ENCODE measurements at places on chromosomes 5 and 9.

DNA sequence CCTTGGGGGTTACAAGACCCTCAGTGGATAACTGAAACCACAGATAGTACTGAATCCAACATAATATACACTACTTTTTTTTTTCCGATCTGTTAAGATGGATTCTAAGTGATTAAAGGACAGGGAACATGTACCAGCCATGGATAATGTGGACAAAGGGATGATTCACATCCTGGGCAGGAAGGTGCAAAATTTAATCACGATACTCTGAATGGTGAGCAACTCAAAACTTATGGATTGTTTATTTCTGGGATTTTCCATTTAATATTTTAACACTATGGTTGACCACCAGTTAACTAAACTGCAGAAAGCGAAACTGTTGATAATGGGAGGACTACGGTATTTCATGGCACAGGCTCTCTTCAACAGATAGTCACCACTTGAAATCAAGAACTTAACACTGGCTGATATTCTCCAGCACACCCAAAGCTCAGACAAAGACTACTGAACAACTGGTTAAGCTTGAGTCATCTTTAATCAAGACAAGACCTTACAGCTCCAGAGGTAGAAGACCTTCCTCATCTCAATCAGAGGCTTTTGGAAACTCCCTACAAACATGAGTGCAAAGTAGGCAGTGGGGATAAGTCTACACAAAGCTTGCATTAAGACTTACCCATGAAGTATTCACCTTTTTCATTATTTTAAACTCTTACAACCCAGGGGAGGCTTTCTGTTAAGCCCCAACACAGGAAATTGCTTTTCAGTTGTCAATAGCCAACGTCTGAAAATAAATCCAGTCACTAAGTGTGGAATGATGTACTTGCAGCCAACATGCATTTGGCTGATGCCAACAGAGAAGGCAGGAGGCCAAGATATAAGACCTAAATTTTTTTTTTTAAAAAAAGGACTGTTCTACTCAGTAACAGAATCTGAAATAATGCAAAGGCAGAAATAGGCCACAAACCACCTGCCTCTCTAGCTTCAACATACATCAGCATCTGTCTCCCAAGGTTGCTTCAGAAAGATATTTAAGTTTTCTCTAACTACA lies 78.7 kb downstream of the ELAVL2 start:
- no peak for DNase-seq

DNA sequence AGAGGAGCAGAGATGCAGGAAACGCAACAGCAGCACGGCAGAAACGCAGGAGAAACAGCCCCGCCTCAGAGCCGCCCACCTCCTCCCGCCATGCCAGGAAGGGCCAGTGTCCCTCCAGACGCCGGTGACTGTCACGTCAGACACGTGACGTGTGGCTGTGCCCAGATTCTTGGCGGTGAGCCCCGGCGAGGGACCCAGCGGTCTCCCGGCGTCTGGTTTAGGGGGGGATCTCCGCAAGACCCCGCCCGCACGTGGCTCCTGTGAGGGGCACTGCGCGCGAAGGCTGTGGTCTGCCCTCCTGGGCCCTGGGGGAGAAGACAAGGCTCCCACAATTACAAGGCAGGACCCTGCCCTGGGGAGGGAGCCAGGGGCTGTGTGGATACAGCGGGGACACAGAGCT lies 2.4 kb upstream of the LCN8 start:
- no peak for DNase-seq

GRCh38 chr5:148806520-148806931 lies 19.9 kb upstream of the ADRB2 start:
- DNase-seq, result no peak

DNA sequence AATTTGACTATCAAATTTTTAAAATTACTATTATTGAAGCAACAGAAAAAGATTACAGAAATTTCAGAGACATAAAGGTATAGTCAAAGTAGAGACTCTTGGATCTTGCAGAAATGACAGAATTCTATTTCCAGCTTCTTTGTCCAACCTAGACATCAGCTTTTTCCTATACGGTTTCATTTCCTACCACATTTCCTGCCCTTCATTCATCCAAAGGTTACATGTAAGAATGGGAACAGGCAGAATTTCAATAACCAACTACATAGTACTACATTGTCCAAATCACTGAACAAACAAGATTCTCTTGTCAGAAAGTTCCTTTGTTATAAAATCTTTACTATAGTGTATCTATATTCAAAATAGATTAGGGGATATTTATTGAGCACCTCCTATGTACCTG lies 124.9 kb downstream of the FANCC start:
- no peak for DNase-seq

DNA sequence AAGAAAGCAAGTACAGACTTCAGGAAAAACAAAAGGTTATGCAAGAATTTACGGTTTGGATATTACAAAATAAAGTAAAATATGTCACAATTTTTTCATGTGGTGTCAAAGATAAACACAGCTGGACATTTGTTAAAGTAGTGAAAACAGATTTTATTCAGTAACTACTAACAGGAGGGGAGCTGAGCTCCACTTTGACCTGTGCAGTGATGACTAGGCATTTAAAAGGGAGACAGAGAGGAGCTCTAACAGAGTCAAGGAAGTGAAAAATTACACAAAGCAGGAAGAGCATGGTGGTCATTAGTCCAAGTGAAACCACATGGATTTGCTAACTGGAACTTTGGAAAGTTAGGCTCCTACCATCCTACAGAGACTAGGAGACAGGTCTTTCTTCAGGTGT lies 263.6 kb upstream of the PCSK5 start:
- DNase-seq, result no peak

DNA sequence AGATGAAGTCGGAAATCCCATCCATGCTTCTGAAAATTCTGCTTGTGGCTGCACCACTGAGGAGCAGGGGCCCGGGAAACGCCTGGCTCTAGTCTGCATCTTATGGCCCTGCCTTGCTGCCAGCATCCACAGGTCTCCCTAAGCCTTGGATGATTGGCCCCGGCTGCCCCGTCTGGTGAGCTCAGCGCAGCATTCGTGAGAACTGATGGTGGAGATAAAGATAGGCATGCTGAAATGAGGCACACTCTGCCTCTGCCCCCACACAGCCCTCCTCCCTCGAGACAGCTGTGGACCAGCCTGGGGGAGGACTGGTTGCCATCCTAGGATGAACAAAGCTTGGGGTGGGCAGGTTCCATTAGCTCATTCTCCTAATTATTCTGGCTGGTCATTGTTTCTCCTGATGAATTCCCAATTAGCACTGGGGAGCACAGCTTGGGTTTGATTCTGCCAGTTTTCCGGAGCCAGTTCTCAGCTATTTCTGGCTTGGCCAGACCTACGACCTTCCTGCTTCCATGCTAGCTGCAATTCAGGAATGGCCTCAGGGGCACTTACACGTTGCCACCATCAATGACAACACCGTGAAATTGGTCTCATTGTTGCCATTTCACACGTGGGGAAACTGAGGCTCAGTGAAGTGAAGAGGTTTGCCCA lies 62.8 kb upstream of the CPEB4 start:
- no peak for DNase-seq

DNA sequence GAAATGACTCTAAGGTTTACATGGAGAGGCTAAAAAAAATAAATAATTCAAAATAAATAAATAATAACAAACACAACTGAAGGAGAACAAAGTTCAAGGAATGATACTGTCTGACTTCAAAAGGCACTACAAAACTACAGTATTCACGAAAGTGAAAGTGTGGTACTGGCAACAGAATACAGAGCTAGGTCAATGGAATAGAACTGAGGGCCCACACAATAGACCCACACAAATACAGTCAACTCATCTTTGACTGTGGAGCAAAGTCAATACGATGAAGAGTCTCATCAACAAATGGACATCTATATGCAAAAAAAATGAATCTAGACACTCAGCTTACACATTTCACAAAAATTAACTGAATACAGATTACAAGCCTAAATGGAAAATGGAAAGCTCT lies 75.3 kb downstream of the FBXW11 start:
- DNase-seq, result no peak

DNA sequence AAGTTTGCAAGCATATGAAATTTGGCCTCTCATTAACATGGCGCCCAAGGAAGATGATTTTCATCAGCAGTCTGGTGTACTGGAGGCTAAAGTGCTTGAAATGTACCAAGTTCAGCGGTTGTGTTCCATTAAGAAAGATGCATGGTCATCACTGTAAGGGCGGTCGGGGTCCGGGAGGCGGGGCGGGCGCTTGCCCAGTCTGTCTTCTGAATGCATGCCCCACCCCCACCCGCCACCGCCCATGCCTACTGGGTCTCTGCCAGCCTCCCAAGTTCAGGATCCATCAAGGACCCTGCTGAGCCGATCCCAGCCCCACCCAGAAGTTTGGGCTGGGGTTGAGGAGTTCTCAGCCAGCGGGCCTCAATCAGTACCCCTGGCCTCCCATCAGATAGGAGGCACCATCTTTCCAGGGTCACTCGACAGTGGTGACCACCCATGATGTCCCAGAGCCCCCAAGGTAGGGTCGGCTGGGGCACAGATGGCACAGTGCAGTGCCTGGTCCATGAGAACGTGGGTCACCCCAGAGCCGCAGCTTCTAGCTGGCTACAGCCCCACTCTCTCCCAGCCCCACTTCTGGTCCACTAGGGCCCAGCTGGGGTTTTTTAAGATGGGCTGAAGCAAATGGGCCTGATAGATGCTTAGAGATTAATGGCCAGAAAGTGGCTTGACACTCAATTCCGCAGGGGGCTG lies 24.4 kb upstream of the PRDM12 start:
- DNase-seq, result no peak

DNA sequence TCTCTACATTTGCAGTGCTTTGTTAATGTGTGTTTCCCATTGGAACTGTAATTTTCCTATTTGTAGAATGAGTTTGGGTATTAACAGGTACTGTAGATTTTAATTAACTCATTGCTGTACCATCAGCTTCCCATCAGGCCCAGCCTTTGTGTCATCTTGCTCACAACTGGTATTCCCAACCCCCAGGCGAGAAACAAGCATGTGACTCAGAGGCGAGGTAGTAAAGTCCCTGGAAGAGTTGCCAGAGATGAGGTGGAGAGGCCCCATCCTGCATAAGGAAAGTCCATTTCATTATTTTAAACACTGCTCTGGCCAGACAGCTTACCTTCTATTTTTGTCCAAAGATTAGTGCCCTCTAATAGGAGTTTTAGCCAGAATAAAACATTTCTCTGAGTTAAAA lies 29.9 kb downstream of the ADCY2 start:
- DNase-seq, result no peak

DNA sequence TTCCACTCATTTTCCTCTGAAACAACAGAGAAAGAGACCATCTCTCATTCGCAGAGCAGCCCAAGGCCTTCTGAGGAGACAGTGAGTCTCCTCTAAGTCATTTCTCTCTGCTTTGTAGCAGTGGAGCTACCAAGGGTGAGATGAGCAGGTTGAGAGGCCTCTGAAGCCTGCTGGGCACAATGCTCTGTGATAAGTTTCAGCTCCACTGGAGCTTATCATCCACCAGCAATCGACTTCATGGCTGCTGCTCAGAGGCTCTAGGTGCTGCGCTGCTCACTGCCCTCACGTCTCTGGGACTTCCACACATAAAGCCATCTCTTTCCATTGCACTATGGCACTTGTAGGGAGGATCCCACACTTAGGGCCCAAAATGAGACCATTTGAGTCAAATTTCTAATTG lies 96.3 kb downstream of the CMYA5 start:
- no peak for DNase-seq

Data from activated CD4-positive, alpha-beta T cell treated with anti-CD3 and anti-CD28 coated beads, Interleukin-2, amount 50 U/mL, for 24 hours (primary cell).